RWPE2 (cell line): ENCODE measurements at places on chromosomes 12 and 14.

DNA sequence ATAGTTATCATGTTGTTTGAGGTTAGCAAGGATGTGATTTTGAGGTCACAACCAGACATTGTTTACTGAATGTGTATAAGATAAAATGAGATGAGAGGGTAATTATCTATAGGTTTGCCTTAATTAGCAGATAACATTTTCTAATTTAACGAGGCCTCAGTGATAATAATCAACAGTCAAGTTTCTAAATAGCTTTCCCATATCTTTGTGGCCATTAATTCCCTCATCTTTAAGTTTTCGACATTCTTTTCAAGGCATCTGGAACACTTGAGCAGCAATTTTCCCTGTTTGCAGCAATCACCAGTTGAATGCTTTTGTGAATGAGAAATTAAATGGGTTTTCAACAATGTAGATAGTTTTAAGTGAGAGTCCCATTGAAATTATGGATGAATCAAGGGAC, 304.1 kb downstream of the SYT1 start:
- DNase-seq: no peak

DNA sequence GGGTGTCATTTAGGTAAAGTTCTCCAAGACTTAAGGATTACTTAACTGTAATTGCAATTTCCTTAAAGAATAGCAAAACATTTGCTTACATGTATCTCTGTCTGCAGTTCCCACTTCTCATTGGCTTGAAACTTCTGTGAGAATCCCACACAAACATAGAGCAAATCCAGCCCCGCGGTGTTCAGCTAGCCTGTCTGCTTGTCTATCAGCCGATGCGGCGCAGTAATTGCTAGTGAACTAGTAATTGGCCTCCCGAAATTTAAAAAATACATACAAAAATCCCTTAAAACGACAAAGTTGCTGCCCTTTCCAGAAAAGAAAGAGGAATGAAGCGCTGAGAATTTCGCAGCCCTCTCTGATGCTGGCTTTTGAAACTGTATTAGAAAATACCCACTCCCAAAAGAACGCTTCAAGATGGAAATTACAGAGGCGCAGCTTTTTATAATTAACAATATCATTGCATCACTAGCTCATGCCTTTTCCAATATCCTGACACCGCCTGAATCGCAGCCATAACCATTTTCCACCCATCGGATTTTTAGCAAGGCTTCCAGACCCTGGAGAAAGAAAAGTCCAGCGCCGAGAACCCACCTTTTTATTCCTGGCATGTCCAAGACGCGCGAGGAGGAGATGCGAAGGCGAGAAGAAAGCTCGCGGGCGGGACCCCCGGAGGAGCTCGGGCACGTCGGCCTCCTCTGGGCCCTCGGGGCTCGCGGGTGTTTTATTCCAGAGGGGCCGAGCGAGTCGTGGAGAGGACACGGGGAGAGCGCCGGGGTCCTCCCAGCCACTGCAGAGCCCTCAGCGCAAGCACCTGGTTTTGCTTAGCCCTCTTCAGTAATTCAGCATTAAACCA, 646 bp downstream of the FBLN5 start:
- DNase-seq: no peak

DNA sequence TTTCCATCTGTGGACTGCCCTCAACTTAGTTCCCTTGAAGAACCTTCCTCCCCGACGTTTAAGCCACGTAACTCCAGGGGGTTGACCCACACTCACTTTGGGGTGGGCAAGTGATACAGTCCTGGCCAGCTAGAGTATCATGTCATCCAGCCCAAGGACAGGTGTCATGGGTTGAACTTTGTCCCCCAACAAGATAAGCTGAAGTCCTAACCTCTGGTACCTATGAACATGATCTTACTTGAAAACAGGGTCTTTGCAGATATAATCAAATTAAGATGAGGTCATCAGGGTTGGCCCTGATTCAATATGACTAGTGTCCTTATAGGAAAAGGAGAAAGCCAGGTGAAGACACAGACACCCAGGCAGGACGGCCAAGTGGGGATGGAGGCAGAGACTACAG, 68.6 kb downstream of the ITPK1 start:
- DNase-seq: no peak

DNA sequence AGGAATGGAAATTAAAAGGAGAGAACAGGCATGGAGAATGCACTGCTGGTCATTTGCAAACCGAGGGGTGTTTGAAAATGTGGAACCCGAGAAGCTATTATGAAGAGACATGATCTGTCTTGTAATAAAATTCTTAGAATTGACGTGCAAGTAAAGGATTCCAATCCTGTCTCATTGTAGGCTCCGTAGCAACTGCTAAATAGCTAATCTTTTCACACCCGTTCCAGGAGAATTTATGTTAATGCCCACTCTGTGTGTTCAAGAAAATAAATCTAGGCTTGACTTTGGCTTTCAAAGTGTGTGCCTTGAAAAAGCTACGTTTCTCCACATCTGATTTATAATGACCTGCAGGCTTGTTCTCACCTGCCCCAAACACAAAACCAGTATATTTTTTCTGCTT, 380.9 kb downstream of the GLT1D1 start:
- no peak for DNase-seq

DNA sequence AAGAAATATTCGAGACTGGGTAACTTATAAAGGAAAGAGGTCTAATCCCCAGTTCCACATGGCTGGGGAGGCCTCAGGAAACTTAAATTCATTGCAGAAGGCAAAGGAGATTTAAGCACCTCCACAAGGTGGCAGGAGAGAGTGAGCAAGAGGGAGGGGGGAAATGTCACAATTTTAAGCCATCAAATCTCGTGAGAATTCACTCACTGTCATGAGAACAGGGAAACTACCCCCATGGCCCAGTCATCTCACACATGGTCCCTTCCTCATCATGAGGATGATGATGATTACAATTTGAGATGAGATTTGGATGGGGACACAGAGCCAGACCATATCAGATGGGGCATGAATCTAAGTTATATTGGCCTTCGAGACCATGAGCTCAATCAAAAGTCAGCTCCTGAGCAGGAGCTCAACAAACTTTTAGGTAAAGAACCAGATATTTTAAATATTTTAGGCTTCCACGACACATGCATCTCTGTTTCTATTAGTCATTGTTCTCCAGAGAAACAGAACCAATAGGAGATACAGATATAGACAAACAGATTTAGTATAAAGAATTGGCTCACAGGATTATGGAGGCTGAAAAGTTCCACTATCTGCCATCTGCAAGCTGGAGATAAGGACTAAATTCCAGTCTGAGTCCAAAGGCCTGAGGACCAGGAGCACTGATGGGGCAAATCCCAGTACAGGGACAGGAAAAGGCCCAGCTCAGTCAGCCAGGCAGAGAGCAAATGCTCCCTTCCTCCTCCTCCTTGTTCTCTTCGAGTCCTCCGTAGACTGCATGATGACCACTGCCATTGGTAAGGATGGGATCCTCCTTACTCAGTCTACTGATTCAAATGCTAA, 24.9 kb downstream of the DGLUCY start:
- no peak for DNase-seq

- DNase-seq: no peak
These were observed 703 bp downstream of the HIGD1C start for GRCh38 chr12:50953047-50953446.

GRCh38 chr12:1580526-1580925, 13.9 kb downstream of the FBXL14 start:
- DNase-seq: no peak

- no peak for DNase-seq
These were observed 478.0 kb downstream of the BTG1 start for GRCh38 chr12:91667694-91668093.

GRCh38 chr12:22687361-22688076, 62.5 kb downstream of the ETNK1 start:
- no peak for DNase-seq

GRCh38 chr14:75413013-75413412, 14.8 kb upstream of the JDP2 start:
- no peak for DNase-seq

DNA sequence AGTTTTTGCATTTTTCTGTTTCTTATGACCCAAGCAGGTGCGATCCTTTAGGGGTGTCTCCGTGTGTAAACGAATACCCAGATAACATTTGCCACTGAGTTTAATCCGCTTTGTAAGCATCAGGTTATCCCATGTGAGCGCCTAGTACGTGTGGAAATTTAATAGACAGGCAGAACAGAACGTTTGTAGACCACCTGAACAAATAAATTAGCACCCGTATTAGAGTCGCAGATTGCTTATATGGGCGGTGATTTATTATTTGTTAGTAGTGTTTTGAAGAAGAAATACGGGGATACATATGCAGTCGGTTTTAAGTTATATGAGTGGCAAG, 325 bp downstream of the C12orf60 start:
- DNase-seq: no peak

GRCh38 chr12:15796493-15797141, 7.4 kb upstream of the EPS8 start:
- no peak for DNase-seq

- no peak for DNase-seq
These were observed 135.3 kb downstream of the NTF3 start for GRCh38 chr12:5567016-5567725.

- DNase-seq: no peak
These were observed 1.1 kb upstream of the EXD2 start for GRCh38 chr14:69190191-69190590.

DNA sequence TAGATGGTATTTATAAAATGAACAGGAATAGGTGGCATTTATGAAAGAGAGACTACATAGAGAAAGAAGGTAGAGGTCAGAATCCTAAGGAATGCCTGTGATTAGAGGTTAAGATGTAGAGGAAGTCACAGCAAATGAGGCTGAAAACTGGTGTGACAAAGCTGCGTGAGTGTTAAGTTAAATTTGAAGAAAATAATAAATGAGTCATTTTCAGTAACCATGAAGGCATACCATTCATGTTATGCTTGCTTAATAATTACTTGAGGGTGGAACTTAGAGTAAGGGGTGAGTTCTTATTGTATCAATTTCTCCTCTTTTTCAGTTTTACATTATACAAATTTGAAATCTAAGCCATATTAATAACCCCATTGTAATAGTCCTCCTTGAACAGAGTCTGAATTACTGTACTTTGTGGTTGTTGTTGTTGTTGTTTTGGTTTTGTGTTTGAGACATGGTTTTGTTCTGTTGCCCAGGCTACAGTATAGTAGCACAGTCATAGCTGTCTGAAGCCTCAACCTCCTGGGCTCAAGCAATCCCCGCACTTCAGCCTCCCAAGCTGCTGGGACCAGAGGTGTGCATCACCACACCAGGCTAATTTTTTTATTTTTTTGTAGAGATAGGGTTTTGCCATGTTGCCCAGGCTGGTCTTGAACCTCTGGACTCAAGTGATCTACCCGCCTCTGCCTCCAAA, 761.5 kb downstream of the GALC start:
- no peak for DNase-seq

DNA sequence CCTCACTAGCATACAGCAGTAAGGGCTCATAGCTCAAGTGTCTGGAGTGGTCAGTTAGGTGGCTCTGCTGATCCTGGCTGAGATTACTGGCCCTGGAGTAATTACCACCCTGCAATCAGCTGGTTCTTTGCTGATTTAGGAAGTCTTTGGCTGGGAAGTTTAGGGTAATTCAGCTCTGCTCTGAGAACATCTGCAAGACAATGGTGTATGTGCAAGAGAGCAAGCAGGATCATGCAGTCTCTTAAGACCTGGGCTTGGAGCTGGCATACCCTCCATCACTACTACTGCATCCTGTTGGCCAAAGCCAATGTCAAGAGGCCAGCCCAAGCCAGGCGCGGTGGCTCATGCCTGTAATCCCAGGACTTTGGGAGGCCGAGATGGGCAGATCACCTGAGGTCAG, 159.0 kb downstream of the NDUFA12 start:
- no peak for DNase-seq

DNA sequence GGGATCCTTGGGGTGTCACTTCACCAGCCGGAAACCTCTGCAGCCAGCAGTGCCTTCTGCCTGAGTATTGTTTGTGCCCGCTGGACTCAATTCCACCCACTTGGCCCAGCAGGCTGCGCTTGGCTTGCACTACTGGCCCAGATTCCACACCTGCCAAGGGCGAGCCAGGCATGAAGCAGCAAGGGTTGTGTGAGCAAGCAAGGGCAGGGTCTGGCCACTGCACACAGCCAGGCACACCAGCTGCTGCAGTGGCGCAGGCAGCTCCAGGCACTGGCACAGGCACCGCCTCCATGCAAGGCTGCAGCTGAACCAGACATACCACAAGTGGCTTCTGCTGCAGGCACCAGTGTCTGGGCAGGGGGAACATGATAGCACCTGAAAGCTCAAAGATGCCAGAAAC, 99.5 kb downstream of the NUAK1 start:
- no peak for DNase-seq

- DNase-seq: no peak
These were observed 121.4 kb upstream of the TMCC3 start for GRCh38 chr12:94771741-94772140.

- no peak for DNase-seq
These were observed 7.3 kb downstream of the GPR68 start for GRCh38 chr14:91237219-91237618.

- no peak for DNase-seq
These were observed 51.2 kb upstream of the OXA1L start for GRCh38 chr14:22715186-22715812.

DNA sequence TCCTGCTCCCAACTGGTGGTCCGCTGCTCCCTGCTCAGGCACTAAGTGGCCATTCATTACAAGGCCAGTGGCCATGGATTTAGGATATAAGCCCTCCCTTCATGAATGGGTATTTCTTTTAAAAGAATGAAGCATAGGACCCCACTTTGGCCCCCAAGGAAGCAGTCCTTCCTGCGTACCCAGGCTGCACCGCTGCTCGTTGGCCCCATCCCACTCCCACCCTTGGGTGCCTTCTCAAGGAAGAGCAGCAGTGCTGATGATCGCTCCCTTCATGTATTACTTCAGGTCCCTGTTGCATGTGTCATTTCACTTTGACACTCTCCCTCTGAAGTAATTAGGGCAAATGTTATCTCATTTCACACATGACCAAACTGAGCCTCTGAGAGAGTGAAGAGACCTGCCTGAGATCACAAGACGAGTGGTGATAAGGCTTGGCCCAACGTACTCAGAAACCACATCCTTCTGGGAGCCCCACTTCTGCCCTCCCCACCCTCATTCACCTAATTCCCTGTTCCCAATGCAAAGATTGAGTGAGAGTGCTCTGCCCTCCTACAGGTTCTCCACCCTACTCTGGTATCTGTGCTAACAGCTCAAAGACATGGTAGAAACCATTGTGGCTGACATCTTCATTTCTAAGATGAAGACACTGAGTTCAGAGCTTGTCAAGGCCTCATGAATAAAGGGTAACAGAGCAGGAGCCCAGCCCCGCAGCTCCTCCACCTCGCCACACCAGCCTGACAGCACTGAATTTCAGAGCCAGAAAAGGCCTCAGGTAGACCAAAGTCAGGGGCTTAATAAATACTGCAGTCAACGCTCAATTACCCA, 10.3 kb upstream of the KRT2 start:
- no peak for DNase-seq

GRCh38 chr14:69460093-69460701, 24.3 kb upstream of the PLEKHD1 start:
- DNase-seq: no peak

DNA sequence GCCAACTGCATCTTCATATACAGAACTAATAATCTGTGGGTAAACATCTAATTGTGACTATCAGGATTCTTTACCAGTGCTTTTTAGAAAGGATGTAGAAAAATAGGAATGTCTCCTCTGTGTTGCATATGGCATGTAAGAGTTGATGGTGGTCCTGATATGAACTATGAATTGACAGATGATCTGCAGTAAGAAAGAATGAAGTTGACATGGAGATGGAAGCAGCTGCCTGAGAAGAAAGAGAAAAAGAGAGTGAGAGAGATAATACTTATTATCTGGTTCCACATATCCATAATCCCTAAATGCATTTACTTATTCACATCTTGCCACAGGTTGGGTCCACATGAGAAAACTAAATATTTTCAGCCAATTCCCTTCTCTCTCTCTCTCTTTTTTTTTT, 1022.9 kb downstream of the SLC6A15 start:
- no peak for DNase-seq
